Heart right ventricle (tissue), 16 donors: ENCODE measurements at places on chromosomes 13 and 19. TPM values are rescaled to one million over a fixed set of nuclear protein-coding genes. Genes with fewer than 3 reads are reported as not detected.

DNA sequence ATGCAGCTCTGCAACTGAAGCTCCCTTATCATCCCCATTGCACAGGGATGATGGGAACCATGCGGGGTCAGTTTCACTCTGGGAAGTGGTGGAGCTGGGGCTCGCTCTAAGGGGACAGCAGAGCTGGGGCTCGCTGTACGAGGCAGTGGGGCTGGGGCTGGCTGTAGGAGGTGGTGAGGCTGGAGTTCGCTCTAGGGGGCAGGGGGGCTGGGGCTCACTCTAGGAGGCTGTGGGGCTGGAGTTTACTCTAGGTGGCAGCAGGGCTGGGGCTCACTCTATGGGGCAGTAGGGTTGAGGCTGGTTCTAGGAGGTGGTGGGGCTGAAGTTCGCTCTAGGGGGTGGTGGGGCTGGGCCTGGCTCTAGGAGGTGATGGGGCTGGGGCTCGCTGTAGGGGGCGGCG is 99.1 kb downstream of the UQCRFS1 start:
- DNase-seq: no peak

The ZNF541 gene
- 3.7 TPM for total RNA-seq

The GAPDHS gene
- not detected for total RNA-seq

- no peak for DNase-seq
These were observed 7.5 kb upstream of the BAX start for GRCh38 chr19:48947258-48947542.

DNA sequence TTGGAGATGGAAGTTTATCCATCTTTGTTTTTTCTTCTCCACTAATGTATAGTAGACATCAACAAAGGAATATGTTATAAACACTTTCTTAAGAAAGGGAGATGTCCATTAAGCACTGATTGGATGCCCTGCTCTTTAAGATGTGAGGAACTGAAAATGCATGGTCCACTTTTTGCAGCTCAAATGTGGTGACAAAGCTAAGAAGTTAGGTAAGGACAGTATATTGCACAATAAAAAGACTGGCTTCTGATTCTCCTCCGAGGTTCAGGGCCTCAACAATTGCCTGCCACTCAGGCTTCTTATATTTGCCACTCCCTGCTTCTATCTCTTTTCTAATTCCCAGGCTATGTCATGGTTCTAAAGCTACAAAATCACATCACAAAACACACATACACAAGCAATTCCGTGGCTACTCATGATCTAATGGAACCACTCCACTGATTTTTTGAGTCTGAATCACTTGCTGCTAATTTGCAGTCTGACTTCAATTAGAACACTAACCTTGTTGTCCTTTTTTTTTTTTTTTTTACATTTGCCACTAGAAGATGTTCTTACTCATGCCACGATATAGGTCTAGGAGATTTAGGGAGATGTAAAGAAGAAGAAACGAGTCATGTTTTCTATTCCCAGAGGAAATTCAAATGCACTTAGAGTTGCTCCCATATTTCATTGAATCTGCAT is 29.6 kb upstream of the TNFSF11 start:
- DNase-seq: no peak

The NLRP9 gene
- total RNA-seq: not detected

The RAD23A gene
- total RNA-seq: 139 TPM

GRCh38 chr19:17078036-17078919 is 2.7 kb downstream of the MYO9B start:
- no peak for DNase-seq

DNA sequence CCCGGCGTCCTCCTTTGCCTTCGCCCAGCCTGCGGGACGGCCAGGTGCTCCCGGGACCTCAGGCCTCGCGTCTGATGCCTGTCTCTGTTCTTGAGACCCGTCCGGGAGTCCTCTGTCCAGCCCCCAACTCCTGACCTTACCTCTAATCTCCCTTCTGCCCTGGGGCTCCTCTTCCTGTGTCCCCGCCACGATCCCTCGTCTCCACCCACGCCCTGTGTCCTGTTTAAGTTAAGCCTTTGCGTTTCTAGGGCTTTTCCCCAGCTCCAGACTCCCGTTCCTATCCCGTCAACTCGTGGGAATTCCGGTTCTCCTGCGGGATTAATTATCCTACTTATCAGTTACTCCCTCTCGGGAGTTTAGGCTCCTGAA is 686 bp downstream of the LENG8 start:
- no peak for DNase-seq

The KLK14 gene
- total RNA-seq: 1.2 TPM

DNA sequence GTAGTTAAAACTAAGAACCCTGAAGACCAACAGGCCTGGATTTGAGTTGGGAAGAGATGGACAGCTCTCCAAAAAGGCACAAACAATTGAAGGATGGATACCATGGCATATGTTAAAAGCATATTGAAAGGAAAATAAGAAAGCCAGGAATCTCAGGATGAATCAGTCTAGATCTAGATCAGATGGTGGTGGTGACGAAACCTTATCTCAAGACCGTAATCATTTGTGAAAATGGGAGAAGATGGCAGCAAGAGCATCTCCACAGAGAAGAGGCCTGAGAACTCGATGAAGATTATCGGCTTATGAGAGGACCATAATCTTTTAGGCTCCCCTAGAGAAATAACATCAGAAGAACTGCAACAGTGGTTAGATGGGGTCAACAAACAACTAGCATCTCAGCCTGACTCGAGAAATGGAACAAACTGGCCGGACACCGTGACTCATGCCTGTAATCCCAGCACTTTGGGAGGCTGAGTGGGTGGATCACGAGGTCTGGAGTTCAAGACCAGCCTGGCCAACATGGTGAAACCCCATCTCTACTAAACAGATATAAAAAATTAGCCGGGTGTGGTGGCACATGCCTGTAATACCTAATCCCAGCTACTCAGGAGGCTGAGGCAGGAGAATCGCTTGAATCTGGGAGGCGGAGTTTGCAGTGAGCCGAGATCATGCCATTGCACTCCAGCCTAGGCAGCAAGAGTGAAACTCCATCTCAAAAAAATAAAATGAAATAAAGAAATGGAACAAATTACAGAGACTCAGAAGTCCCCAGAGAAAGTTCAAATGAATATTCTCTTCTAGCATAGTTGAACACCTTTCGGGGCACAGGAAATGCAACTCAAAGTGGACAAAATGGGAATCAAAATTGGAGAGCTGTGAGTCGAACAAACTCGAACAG is 47.6 kb downstream of the FOXO1 start:
- DNase-seq: no peak

GRCh38 chr19:7663706-7664105 is 5.1 kb upstream of the RETN start:
- DNase-seq: no peak

DNA sequence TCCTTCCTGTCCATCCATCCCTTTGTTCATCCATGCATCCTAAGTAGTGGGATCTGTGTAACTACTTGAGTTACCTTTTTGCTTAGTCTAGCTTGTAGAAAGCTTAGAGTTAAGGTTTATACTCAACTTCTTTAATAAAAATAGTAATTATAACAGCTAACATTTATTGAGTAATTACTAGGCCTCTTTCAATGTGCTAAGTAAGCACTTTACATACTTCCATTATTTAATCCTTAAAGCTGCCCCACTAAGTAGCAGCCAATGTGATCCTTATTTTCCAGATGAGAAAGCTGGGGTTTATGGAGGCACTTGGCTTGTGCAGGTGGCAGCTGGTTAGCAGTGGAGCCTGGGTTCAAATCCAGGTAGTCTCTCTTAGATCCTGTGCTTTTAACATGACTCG is 182.9 kb downstream of the FGF9 start:
- DNase-seq: no peak

DNA sequence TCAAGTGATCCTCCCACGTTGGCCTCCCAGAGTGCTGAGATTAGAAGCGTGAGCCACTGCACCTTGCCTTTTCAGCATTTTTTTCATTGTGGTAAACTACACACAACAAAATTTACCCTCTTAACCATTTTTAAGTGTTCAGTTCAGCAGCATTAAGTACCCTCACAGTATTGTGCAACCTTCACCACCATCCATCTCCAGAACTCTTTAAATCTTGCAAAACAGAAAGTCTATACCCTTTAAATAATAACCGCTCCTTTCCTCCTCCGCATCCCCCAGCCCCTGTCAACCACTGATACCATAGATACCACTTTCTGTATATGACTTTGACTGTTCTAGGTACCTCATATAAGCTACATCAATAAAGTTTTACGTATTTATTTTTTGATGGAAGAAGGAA is 20.8 kb upstream of the CASP14 start:
- DNase-seq: no peak

DNA sequence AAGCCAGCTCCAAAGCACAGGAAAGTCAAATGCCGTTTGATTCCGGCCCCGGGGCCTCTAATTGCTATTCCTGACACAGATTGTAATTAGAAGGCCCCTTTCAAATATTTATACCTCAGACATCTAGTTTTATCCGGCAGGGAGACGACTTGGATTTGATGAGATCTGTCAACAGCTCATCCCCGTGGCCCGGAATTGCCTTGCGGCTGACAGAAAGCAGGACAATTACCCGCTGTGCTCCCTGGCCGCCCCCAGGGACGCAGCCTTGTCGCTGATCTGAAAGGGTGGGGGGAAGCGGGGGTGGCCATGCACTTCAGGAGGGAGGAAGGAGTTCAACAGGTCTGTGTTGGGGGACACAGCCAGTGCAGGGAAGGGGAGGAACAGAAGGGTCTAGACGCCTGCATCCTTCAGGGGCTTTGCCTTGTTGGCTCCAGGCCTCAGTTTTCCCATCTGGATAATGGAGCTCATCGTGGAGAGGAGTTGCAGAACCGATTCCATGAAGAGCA is 1.8 kb upstream of the SHD start:
- no peak for DNase-seq

GRCh38 chr13:91347996-91348905 is 764 bp downstream of the MIR17HG start:
- DNase-seq: peak; percentile 32

The EPS8L1 gene
- total RNA-seq: 0.55 TPM

The TMEM145 gene
- 0.23 TPM for total RNA-seq

DNA sequence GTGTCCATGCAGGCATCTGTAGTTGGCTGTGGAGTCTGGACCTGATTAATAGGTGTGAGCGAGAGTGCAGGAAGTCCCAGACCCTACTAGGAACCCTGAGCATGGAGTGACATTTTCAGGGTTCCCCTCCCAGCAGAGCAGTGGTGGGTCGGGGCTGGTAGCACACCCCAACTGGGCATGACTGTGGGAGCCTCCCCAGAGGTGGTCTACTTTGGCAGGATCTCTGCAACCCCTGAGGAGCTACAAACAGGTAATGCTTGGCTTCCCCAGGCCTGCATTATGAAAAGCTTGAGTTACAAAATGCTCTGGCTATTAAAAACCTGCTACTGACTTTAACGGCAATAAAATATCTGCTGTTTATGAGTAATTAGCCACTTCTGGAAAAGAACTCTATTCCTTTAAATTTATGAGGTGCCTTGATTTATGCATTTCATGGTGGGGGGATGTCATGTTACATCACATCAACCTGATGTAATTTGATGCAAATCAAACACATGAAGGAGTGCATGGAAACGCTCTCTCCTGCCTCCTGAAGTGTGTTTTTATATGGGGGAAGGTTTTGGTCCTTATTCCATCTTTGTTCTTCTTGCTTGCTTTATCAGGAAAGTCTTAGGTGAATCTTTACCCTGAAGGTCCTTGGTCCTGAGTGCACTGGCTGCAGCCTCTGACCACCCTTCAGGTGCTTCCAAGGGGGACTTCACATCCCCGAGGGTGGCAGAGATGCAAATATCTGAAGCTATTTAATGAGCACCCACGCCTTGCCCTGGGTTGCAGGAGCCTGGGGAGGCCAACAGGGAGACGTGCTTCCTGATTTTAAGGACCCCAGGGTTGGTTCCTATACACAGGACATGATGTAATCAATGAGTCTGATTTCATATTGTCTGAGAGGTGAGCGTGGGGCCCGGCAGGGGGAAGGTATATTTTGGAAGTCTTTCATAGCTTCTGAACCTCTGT is 54.0 kb downstream of the ZNF536 start:
- no peak for DNase-seq
